H7 (cell line): ENCODE measurements at places on chromosomes 13 and 19.
A peak's percentile ranks its signal among the peaks of the same experiment; 100 is the strongest.

DNA sequence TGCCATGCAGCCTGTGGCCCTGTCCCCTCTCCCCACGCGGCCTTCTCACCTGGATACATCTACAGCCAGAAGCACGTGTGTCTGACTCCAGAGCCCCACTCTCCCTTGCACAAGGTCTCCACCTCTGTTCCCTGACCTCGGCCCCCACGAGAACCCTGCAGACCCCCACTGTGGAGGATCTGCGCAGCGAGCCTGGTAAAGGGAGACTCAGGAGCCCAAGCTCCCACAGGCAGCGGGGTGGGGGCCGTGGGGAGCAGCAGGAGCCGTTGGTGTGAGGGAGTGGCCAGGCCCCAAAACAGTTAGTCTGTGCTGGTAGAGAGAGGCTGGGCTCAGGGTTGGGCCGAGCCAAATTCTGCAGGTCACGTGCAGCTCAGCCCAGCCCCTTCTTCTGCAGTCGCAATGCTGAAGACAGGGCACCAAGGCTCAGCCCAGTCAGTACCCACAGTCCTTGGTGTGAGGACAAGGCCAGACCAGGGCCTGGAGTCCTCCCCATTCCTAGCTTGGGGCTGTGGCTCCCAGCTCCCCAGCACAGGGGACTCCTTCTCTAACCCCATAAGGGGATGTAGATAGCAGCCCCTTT lies 28.7 kb upstream of the SLC7A10 start:
- DNase-seq, result peak; percentile 50

DNA sequence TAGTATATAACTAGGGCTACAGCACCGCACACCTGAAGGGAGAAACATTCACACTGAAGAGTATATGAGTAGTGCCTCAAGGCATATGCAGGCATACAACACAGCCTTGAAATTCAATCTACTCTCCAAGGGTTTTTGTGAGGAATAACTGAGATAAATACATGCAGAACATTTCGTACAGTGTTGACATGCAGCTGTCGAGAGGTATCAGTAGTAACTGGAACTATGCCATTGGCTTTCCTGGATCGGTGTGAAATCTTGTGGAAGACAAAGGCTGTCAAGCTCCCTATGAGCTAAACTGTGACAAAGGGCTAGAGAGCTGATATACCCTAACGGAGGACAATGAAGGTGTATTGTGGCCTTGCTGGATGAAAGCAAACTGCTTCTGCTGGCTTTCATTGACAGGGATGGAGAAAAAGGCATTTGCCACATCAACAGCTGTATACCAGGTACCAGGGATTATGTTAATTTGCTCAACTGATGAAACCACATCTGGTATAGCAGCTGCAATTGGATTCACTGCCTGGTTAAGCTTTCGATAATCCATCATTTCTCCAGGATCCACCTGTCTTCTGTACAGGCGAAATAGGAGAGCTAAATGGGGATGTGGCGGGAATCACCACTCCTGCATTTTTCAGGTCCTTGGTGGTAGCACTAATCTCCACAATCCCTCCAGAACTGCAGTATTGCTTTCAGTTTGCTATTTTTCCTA lies 16.3 kb downstream of the MTRF1 start:
- DNase-seq, result no peak

DNA sequence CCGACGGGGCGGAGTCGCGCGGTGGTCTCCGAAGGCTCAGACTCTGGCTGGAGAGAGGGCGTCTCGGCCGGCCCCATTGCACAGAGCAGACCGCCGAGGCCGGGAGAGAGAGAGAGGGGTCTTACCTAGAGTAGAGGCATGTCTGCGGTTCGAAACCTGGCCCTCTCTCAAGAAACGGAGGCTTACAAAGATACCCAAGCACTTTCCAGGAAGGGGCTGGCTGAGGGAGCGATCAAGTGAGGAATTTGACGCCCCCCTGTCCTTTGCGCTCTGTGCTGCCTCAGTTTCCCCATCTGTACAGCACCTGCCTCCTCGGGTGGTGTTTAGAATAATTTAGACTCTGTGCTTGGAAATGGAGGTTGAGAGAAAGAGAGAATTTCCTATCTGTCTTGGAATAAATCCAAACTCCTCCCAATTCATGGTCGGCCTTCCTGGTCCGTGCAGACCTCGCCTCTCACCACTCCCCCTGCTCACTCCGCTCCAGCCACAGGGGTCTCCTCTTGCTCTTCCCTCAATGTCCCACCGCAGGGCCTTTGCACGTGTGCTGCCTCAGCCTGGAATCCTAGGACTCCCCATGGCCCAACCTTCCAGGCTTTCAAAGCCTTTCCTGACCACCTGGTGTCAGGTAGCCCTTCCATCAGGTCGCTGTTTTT lies 658 bp upstream of the ISOC2 start:
- DNase-seq, result no peak

- no peak for DNase-seq
Observed at GRCh38 chr13:98972059-98972458, 5.8 kb downstream of the DOCK9 start.

DNA sequence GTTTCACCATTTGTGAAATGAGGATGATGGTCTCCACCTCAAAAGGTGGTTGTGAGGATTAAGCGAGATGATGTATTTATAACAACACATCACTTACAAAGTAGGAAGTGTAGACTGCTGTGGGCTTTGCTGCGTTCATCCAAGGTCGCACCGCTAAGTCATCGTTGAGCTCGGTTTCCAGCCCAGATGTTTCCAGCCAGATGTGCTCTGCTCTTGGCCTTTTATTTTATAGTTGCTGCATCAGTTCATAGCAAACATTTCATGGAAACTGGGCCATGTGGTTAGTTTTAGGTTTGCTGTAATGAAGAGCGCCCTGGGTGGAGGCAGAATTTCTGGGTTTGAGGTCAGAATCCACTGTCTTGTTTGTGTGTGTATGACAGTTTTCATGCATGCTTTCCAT lies 76.5 kb upstream of the RNF113B start:
- DNase-seq, result no peak

DNA sequence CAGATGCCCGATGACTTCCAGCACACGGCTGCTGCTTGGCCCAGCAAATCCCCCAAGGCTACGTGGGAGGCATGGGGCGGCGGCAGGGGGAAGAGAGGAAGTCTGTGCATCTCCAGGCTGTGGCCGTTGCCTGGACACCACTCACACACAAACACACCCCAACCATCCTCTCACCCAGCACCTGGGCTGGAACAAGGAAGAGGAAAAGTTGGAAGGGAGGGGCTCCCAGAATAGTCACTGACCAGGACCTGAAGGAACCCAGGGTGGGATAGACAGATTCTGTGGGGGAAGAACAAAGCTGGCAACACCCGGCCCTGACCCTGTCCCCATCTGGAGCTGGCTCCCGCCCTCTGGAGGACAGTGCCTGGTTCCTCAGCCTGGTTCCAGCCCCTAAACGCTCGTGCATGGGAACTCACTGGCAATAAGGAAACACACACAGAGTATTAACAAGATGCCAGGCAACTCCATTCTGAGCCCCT lies 11.2 kb downstream of the PPP6R1 start:
- peak; percentile 66 for DNase-seq

DNA sequence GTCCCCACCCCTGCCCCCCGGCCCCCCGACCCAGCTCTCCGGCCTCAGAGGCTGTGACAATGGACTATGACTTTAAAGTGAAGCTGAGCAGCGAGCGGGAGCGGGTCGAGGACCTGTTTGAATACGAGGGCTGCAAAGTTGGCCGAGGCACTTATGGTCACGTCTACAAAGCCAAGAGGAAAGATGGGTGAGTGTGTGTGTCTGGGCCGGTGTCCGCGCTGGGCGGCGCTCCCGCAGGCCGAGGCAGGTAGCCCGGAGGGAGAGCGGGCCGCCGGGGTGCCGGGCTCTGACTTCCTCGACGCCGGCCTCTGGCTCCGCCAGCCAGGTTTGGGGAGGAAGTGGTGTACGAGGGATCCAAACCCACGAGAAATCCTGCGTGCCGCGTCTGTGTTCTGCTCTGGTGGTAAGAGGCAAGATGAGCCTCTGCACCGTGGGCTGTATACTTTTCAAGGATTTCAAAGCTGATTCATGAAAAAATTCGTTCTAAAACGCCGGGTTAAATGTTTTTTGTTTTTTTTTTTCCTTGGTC lies 718 bp downstream of the CDK8 start:
- DNase-seq, result peak; percentile 71

- no peak for DNase-seq
Observed at GRCh38 chr13:94480672-94481145, 1.2 kb upstream of the DCT start.

DNA sequence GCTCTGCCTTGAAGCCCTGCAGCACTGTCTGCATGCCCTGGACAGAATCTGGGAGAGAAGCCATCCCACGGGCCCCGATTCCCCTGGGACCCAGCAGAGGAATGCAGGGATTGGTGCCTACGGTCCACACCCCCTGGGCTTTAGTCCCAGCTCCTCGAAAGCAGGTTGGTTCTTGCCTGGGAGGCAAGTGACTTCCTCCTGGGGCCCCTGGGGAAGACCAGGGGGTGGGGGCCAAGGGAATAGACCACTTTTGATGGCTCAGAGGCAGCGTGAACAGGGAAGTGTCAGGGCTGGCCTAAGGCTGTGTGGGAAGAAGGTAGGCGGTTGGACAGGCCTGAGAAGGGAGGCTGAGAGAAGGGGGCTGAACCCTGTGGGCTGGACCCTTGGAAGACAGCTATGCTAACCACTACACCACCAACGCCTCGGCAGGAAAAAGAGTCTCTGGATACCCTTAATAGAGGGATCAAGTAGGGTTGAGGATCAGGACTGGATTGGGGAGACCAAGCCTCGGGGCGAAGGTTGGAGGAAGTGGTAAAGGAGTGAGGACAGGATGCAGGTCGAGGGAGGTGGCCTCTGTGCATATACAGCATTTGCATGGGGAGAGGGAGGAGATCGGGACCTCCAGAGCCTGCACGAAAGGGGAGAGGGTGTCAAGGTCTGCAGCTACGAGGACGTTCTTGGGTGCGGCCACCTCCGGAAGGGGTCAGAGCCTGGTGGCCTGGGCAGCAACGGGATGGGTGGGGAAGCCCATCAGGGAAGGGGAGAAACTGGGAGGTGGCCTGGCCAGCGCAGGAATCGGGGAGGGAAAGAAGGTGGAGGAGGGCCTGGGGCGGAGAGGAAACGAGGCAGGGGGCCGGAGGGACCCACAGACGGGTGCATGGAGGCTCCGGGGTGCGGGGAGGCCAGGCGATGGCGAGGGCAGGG lies 709 bp downstream of the DPP9 start:
- DNase-seq, result peak; percentile 41

- DNase-seq, result no peak
Observed at GRCh38 chr13:109344552-109345157, 441.7 kb downstream of the IRS2 start.
